ENCODE measurements at places on chromosomes 6 and 20.

DNA sequence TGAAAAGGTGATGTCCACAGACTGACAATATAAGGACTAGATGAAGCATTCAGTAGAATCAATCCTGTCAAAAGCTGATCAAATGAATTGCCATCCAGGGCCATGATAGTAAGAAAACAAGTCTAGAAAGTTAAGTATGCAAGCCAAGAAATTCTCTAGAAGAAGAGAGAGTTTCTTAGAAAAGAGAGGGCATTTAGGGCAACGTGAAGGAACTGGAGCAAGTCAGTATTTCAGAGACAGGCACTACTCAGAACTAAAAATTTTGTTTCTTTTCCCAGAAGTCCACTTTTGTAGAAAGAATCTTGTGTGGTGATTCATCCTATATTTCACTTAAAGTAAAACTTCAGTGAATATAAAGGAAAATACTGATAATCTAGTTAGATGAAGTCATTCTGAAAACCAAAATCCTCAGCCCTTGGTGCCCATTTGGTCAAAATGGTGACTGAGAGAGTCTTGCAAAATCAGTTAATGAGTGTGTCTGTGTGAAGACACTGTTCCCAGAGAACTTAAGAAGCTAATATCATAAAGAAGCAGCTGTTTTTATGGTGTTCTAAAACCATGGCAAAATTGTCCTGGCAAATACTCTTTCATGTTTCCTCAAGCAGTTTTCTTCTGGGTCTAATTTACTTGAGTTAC lies 82.2 kb downstream of the COL19A1 start:
- peak; percentile 14 for DNase-seq

DNA sequence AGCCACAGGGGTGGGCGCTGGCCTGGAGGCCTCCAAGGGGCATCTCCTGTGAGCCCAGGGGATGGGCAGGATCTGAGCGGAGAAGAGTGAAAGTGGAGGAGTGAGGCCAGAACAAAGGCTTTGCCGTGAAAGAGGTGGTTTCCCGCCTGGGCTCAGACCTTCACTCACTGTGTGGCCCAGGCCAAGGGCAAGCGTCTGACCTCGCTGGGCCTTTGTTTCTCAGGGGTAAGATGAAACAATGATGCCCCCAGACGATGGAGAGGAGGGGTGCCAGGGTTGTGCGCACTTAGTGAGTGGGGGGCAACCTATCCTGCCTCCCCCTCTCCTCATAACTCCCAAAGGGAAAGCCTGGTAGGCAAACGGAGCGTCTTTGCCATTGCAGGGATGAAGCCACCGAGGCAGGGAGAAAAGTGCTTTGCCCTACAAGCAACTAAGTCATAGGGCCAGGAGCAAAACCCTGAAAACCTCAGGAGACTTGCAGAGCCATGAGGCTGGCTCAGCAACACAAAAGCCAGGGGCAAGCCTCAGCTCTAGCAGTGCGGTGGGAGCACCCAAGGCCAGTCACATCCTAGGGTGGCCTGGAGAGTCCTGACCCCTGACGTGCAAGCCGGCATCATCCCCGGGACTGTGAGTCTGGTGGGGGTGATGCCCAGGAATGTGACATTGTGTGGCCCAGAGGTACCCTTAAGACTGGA lies 897 bp upstream of the STMN3 start:
- DNase-seq = no peak

DNA sequence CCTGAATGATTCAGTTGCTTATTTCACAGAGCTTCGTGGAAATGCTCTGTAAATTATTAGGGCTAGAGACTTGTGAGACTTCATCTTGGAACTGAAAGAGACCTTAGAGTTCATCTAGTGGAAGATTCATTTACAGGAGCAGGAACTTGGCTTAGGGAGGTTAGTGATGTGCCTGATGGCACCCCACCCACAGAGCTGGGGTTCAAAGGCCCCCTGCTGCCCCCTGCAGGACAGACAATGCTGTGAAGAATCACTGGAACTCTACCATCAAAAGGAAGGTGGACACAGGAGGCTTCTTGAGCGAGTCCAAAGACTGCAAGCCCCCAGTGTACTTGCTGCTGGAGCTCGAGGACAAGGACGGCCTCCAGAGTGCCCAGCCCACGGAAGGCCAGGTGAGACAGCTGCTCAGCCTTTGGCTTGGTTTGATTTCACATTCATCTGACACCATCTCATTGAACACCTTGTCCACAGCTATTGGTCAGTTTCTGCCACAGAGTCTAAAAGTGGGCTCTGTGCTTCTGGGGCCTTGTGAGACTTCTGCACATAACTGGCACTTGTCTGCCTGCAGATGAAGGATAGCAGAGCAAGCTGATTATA lies 25.1 kb downstream of the MYBL2 start:
- DNase-seq = peak; percentile 63

DNA sequence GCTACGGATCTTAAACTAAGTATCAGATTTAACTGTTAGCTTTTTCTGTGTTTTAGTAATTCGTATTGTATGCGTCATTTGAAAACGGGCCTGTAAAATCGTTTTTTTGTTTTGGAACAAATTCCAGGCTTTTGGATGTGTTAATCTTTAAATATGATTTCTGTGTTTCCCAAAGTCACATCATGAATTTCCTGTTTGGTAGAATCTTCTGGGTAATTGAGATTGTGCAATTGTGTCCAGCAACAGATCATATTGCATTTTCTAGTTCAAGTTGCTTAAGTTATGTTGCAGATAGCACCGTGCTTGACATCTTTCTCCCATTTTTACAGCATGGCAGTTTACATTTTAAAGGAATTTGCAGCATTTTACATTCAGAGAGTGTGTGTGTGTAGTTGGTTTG lies 1.9 kb downstream of the MAPK14 start:
- no peak for DNase-seq

- DNase-seq = peak; percentile 46
Measured at GRCh38 chr6:28207510-28208110, 17.5 kb upstream of the ZSCAN9 start.

GRCh38 chr6:125791820-125792165 lies 1.0 kb downstream of the NCOA7 start:
- no peak for DNase-seq

GRCh38 chr6:116017546-116018295 lies 43.0 kb downstream of the FRK start:
- DNase-seq = no peak

GRCh38 chr20:5045906-5046305 lies 44.6 kb upstream of the SLC23A2 start:
- no peak for DNase-seq

GRCh38 chr6:163675611-163676010 lies 261.1 kb downstream of the QKI start:
- no peak for DNase-seq

GRCh38 chr6:130421585-130421984 lies 55.8 kb downstream of the TMEM200A start:
- DNase-seq = no peak

DNA sequence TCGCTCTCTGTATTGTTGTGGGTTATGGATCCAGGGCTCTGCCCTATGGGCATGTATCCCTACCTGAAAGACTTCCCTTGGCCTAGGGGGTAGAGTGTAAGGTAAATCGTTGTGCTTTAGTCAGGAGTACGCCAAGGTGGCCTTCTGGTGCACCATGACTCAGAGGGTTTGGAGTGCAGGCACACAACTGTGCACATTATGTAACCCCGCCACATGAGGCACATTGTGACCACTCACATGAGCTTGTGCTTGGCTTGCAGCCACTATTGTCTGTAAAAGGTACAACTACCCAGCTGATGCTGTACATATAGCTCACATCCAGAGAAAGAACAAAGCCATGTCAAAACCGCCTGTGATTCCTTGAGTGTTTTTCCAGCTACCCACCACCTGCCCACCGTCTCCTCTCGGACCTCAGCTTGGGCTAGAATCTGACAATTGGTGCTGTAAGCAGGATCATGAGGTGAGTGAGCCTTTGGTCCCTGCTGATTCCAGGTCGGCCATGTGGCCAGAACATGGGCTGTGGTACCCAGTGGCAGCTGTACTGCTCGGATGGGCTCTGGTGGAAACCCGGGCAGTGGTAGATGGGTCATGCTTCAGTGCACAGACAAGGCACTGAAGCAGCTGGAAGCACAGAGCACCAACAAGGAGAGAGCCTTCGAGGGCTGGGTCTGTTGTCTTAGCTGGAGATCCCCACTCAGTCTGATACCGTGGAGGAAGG lies 33.8 kb downstream of the HDDC2 start:
- no peak for DNase-seq

DNA sequence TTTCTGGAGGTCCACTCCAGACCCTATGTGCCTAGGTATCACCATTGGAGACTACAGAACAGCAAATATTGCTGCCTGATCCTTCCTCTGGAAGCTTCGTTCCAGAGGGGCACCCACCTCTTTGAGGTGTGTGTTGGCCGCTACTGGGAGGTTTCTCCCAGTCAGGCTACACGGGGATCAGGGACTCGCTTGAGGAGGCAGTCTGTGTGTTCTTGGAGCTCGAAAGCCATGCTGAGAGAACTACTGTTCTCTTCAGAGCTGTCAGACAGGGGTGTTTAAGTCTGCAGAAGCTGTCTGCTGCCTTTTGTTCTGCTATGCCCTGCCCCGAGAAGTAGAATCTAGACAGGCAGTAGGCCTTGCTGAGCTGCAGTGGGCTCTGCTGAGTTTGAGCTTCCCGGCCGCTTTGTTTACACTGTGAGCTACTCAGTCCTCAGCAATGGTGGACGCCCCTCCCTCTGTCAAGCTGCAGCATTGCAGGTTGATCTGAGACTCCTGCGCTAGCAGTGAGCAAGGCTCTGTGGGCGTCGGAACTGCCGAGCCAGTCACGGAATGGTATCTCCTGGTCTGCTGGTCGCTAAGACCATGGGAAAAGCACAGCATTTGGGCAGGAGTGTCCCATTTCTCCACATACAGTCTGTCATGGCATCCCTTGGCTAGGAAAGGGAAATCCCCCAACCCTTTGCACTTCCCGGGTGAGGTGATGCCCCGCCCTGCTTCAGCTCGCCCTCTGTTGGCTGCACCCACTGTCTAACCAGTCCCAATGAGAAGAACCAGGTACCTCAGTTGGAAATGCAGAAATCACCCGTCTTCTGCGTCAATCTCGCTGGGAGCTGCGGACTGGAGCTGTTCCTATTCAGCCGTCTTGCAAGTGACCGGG lies 32.5 kb upstream of the ASCC3 start:
- DNase-seq = no peak

DNA sequence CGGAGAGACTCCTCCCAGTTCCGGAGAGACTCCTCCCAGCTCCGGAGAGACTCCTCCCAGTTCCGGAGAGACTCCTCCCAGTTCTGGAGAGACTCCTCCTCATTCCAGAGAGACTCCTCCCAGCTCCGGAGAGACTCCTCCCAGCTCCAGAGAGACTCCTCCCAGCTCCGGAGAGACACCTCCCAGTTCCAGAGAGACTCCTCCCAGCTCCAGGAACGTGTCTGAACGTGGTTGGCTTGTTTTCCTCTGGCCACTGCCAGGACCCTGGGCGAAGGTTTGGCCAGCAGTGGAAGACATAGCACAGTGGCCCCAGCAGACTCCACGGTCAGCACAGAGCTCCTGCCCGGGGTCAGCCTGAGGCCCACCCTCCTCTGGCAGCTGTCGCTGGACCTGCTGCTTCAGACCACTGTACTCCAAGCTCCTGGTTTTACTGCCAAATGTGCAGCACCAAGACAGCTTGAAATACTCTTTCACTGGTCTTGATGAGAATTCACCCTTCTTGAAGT lies 122.3 kb upstream of the AFDN start:
- no peak for DNase-seq

GRCh38 chr6:157226026-157226625 lies 97.2 kb downstream of the TMEM242 start:
- DNase-seq = no peak

DNA sequence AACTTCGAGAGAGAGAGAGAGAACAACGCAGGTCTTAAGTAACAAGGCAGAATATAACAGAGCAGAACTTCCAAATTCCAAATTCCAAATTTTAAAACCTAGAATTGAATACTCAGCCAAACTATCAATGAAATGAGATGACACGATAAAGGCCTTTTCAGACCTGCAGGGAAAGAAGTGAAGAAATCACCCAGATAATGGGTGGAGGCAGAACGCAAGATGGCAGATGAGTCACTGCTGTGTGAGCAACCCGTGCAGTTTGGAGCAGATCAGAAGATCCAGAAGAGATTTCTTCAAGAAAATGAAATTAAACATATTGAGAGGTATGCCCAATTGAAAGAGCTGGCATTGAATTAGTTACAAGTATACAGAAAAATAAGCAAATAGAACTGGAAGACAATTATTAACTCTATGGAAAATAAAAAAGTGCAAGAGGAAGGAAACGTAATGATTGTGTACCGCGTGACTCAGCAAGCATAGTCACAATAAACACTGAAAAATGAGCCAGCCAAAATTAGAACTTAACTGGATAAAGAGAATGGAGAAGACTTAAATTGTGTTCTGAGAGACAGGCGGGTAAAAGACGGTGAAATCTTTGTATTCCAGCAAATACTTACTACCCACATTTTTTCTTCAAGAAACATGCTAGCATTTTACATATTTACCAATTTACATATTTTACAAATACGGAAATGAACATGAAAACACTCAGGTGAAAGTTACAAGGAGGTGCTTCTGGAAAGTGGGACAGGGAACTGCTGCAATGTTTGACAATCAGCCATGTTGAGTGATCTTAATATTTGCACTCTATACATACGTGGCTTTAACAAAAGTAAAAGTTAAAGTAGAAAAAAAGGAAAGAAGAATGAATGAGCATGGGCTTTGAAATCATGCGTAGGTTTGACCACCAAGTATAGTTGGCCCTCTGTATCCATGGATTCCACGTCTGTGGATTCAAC lies 87.9 kb upstream of the CDYL start:
- DNase-seq = no peak

DNA sequence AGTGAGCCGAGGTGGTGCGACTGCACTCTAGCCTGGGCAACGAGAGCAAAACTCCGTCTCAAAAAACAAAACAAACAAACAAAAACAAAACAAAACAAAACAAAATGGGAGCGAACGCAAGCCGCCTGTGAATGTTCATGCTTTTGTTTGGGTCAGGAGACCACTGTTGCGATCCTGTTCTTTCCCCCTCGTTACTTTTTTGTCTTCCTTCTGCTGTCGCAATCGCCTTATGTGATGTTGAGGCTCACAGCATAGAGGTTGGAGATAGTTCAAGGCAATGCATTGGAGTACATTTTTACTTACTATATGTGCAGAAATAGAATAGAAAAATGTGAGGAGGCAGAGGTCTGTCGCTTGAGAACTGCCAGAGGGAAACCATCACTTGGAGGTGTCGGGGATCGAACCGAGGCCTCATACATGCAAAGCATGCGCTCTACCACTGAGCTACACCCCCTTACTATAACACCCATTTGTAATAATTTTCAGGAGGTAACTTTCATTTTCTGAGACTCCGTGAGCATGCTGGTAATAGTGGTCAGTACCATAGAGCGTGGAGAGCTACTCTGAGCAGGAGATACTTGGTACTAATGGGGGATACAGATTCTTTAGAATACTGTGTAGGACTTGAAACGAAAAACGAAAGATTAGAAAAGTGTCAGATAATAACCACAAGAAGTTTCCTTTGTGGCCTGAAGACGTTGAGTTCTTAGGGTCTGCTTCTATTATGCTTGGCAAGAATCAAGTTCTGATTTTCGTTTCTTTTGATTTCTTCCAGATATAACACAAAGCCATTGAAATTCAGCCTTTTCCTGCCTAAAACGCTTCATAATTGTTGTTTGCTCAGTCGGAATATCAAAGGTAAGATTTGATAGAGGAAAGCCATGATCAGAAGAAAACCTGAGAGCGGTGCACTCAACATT lies 121.1 kb downstream of the TRIM27 start:
- peak; percentile 85 for DNase-seq
